ENCODE measurements at places on chromosomes 7 and 10.

DNA sequence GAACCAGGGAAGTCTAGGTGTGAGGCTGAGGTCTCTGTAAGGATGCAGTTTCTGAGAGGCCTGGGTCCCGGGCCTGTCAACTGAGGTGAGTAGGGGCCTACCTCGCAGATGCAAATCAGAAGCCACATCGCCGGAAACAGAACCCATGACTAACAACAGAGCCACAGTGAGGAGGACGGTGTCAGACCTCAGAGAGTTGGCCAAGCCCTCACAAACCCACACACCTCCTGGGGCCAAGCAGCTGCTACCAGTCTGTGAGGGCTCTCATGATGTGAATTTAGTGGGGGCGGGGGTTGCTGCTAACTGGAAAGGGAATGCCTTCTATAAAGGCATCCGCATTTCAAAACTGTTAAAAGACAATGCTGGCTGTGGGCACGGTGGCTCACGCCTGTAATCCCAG lies 103.0 kb downstream of the COBL start:
- no peak overlapping the region for H3K27ac ChIP-seq
- H3K4me1 ChIP-seq = peaks cover 3% of the 10 kb centered on the region
- no peaks in the 10 kb centered on the region for H3K27me3 ChIP-seq
- H3K4me3 ChIP-seq = no peak overlapping the region

GRCh38 chr10:101745074-101745696 lies 30.7 kb downstream of the FGF8 start:
- no peak overlapping the region for H3K27ac ChIP-seq
- no peak for DNase-seq
- no peaks in the 10 kb centered on the region for H3K27me3 ChIP-seq
- H3K36me3 ChIP-seq = no peaks in the 10 kb centered on the region
- H3K4me1 ChIP-seq = peaks cover 1% of the 10 kb centered on the region
- no peak overlapping the region for H3K4me3 ChIP-seq

DNA sequence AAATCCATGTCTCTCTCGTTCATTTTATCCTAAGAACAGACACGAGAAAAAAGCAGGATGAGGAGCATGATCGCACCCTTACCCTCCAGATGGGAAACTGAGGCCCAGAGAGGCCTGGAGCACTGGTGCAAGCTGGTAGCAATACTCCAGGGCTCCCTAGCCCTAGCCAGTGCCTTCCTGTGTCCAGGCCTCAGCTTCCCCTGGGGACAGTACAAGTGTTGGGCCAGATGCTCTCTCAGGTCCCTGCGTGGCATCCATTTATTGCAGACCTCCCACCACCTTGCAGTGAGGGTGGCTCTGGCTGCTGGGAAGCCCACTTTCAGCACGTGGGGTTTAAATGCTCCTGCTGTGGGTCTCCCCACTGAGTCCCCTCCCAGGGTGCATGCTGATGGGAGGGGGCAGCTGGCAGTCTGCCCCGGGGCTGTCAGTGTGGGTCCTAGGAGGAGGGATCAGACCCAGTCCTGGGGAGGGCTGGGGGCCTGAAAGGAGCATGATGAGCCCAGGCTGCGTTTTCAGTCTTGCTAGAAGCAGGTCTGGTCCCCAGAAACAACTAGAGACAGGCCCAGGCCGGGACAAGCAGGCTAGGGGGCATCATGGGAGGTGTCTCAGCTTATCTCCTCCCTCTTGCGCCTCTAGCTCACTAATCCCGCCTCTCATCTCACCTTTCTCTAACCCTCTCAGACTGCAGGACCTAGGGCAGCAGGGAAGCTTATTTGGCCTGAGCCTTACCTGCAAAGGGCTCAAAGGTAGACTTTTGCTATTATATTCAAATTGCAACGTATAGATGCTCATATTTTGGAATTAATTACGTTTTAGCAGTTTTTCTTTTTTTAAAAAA lies 662 bp upstream of the PPIF start:
- no peaks in the 10 kb centered on the region for H3K27me3 ChIP-seq
- no peak overlapping the region for H3K27ac ChIP-seq
- peaks cover 17% of the 10 kb centered on the region for H3K36me3 ChIP-seq
- H3K4me3 ChIP-seq = no peak overlapping the region
- H3K4me1 ChIP-seq = no peaks in the 10 kb centered on the region
- no peak for DNase-seq

- DNase-seq = no peak
- H3K27ac ChIP-seq = no peak overlapping the region
- no peaks in the 10 kb centered on the region for H3K36me3 ChIP-seq
- no peaks in the 10 kb centered on the region for H3K27me3 ChIP-seq
- no peak overlapping the region for H3K4me3 ChIP-seq
- H3K4me1 ChIP-seq = no peaks in the 10 kb centered on the region
These were observed 21.5 kb downstream of the BTAF1 start for GRCh38 chr10:91944880-91945630.

DNA sequence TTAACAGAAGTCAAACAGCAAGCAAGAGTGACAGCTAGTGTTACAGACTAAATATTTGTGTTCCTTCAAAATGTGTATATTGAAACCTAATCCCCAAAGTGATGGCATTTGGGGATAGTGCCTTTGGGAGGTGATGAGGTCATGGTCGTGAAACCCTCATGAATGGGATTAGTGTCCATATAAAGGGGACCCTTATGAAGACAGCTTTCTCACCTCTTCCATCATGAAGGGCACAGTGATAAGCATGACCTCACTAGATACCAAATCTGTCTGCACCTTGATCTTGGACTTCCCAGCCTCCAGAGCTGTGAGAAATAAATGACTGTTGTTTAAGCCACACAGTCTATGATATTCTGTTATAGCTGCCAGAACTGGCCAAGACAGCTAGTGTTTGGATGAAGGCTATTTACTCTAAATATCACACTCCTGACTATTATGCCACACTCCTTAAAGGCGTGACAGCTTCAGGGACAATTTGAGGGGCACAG lies 235.7 kb upstream of the TMEM72 start:
- H3K36me3 ChIP-seq = no peaks in the 10 kb centered on the region
- no peak overlapping the region for H3K4me3 ChIP-seq
- no peaks in the 10 kb centered on the region for H3K27me3 ChIP-seq

DNA sequence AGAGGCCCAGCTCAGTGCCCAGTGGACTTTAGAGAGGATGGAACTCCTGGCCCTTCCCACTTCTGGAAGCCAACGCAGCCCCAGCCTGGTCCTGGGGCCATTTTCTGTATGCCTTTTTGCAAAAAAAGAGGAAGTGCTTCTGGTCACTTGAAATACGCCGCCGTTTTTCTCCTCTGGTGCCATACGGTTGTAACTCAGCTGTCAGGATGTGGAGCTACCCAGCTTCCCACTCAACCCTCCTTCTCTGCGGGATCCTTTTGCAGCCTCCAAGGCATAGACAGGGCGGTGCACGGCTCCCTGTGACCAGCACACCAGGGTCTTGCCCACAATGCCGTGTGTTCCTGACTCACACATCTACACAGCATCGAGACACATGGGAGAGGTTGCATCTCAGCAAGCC lies 369.6 kb downstream of the TCERG1L start:
- no peaks in the 10 kb centered on the region for H3K27me3 ChIP-seq
- DNase-seq = no peak
- no peaks in the 10 kb centered on the region for H3K4me1 ChIP-seq
- H3K27ac ChIP-seq = no peak overlapping the region
- no peaks in the 10 kb centered on the region for H3K36me3 ChIP-seq

GRCh38 chr7:39602351-39602750 lies 21.0 kb upstream of the RALA start:
- no peak for DNase-seq
- H3K27ac ChIP-seq = no peak overlapping the region
- H3K36me3 ChIP-seq = no peaks in the 10 kb centered on the region
- no peak overlapping the region for H3K4me3 ChIP-seq
- 0 out of 2 replicates have a peak, but pooled peaks cover 1% of the 10 kb centered on the region for H3K27me3 ChIP-seq

DNA sequence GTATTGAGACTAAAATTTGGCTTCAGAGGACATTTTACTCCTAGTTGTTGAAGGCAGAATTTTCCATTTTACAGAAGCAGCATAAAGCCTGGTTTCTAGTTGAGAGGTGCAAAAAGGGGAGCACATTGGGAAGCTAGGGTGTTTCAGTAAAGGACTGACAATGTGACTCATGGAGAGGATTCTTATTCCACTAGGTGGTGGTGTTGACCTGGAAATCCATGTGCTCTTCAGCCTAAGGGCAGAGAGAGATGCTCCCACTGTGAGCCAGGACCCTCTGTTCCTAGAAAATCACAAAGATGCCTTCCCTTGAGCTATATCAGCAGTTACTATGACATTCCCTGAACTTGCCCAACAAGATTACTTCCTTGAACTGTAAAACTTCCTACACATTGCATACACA lies 687.8 kb downstream of the IPMK start:
- peak; percentile 35 for DNase-seq
- no peak overlapping the region for H3K4me3 ChIP-seq
- no peak overlapping the region for H3K27ac ChIP-seq
- H3K4me1 ChIP-seq = no peaks in the 10 kb centered on the region
- no peaks in the 10 kb centered on the region for H3K27me3 ChIP-seq

- no peaks in the 10 kb centered on the region for H3K36me3 ChIP-seq
- H3K27ac ChIP-seq = no peak overlapping the region
- no peak for DNase-seq
These were observed 172.0 kb downstream of the MAD1L1 start for GRCh38 chr7:2060701-2061100.

DNA sequence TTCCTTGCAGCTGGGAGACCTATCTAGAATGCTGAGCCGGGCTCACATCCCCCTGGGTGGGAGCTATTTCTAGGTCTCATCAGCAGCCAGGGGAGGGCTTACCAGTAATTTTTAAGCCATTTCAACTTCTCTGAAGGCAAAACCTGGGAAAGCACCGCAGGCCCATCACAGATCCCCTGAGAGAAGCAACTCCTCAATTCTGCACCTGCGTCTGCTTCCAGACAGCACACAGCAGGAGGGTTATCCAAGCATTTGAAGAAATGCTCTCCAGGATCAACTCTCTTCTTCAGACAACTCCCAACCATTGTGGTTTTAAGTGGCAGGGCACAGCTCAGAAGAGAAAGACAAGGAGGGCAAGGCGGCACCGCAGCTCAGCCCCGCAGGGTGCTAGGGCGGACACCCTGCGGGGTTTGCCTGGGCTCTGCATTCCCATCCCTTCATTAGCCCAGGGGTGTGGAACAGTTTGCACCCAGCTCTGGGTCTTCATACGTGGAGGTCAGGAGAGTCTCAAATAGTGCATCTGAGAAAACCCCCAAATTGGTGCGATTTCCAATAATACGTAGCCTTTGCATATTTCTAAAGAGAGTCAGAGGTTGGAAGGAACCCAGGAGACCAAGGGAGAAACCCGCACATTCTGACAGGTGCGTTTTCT lies 618.7 kb downstream of the DNAJB6 start:
- H3K4me3 ChIP-seq = no peak overlapping the region
- no peak for DNase-seq
- no peaks in the 10 kb centered on the region for H3K4me1 ChIP-seq
- no peaks in the 10 kb centered on the region for H3K36me3 ChIP-seq
- H3K27ac ChIP-seq = no peak overlapping the region

DNA sequence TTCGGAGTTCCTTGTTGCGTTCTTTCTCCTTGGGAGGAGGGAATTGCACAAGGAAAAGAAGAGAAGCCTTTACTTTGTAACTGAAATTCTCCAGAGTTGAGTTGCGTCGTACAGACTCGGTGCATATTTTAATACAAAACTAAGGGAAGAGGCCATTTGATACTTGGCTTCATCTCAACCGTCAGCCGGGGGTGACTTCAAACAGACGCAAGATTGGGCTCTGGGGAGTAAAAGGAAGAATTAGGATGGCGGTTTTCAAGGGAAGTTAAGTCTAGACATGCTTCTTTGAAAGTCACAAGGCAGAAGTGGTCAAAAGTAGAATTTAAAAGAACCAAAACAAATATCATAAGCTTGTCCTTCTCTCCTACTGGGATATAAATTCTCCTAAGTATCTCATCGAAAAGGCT lies 1.6 kb downstream of the PRR15 start:
- H3K36me3 ChIP-seq = no peaks in the 10 kb centered on the region
- no peak for DNase-seq
- peaks cover 6% of the 10 kb centered on the region for H3K27me3 ChIP-seq
- H3K4me3 ChIP-seq = peak overlapping the region; percentile 62
- no peak overlapping the region for H3K27ac ChIP-seq
- peaks cover 3% of the 10 kb centered on the region for H3K4me1 ChIP-seq

DNA sequence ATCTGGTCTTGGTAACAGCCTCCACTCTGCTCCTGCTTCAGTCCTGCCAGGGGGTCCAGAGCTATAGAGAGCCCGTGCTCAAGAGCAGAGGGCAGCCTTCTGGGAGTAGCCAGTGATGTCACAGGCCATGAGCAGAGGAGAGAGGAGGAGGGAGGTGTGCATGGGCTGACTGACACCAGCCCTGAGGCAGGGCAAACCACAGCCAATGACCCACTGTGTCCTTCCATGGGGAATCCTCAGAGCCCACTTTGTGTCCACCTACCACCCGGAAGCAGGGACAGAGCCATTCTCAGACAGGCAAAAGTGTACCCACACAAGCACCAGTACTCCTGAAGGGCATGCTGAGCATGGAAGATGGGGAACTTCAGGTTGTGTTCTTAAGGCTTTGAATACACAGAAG lies at the start of gene PAX4:
Gene PAX4 (minus strand): TSS at position 101 of the 400 bp plus-strand sequence. CDS start 2,214 bp downstream, outside the sequence.
- H3K4me3 ChIP-seq = no peak within 1 kb of the TSS
- DNase-seq = no peak
- H3K36me3 ChIP-seq = no peaks in the 10 kb centered on the region

DNA sequence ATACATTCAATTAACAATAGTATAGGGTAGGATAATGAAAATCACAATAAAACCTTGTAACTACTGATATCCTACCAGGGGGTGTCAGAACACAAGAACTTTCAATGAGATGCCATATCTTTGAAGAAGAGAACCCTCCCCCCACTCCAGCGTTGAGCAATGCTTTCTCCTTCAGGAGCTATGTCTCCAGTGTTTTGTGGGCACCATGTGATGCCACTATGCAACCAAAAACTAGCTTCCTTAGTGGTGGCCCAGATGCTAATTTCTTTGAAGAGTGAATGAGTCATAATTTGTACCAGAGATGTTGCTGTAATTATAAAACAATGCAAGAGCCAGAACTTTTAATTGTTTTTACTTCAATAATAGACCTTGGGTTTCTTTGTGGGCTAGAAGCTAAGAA lies 76.0 kb upstream of the ADO start:
- H3K27ac ChIP-seq = no peak overlapping the region
- H3K4me3 ChIP-seq = no peak overlapping the region
- no peaks in the 10 kb centered on the region for H3K4me1 ChIP-seq
- DNase-seq = no peak
- H3K36me3 ChIP-seq = no peaks in the 10 kb centered on the region

DNA sequence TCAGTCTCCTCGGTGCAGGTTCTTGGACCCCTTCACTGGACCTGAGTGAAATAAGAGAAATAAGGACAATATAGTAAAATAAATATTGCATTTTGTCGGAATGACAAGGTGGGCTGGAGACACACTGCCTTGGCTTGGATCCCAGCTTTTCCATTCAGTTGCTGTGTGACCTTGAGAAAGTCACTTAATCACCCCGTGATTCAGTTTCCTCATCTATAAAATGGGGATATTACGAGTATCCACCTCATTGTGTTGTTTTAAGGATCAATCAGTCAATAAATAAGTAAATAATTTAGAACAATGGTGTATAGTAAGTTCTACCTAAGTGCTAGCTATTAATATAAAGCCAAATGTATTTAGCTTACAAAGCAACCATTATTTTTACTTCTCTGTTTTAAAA lies 29.1 kb downstream of the HK1 start:
- no peaks in the 10 kb centered on the region for H3K27me3 ChIP-seq
- DNase-seq = no peak
- no peak overlapping the region for H3K4me3 ChIP-seq
- no peak overlapping the region for H3K27ac ChIP-seq
- H3K4me1 ChIP-seq = no peaks in the 10 kb centered on the region

All from iPS DF 6.9 (cell line).